ENCODE measurements at places on chromosomes 12 and 14. TPM values are rescaled to one million over a fixed set of nuclear protein-coding genes. Genes with fewer than 3 reads are reported as not detected.
A peak's percentile ranks its signal among the peaks of the same experiment; 100 is the strongest.

- DNase-seq: no peak
Measured at GRCh38 chr12:47207340-47207717, 127.6 kb upstream of the AMIGO2 start.

- no peak for DNase-seq
Measured at GRCh38 chr14:56794088-56794556, 16.2 kb downstream of the OTX2 start.

DNA sequence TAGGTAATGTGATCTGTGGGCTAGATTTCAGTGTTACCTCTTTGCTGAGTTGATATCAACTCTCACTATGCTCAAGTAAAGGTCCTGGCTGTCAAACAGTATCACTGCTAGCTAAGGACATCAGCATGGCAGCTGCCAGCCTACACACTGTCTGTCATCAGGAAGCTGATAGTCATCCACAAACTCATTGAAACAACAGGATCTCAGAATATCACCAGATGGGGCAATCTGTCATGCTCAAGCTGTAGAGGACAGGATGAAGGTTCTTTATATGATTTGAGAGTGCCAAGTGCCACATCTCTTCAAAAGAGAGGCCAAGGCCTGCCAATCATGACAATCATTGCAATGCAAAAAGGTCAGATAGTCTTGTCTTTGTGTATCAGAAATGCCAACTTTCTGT lies 811.5 kb upstream of the SEL1L start:
- no peak for DNase-seq

DNA sequence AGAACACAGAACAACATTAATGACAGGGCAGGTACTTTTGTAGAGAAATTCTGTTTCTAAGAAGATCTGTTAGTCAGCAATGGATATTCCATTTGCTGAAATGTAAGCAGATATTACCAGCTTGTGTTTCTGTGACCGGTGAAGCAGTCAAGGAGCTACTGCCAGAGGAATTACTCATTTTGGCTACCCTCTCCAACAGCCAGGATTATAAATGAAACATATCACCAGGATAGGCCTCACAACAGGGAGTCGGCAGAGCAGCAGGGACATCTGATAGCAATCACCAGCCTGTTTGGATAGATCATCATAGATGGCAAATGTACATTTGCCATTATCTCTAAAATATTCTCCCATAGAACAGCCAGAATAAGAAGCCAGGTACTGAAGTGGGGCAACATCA lies 440.7 kb downstream of the KCNH5 start:
- DNase-seq: no peak

DNA sequence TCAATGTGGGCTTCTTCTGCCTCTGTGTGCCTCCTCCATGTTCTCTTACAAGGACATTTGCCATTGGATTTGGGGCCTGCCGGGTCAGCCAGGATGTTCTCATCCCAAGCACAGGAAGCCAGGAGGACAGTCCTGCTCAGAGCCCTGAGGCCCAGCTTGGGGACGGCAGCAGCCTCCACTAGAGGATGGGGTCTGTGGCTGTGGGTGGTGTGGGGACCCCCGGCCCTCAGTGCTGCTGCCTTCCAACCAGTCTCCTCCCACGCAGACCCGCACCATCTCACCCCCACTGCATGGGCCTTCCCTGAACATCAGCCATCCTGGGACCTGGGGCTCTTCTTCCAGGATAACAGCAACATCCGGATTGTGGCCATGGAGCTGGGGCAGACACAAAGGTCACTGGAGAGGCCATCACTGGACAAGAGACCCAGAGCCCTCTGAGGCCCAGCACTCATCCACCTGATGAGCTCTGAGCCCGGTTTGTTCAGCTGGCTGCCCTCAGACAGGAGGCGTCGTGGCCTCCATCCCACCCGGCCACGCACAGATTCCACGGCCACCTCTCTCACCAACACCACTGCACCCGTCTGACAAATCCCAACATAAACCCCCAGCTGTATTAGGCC lies 56.5 kb upstream of the C14orf180 start:
- DNase-seq: no peak

GRCh38 chr12:25249931-25250738 lies 594 bp downstream of the KRAS start:
- peak; percentile 62 for DNase-seq

- no peak for DNase-seq
Measured at GRCh38 chr12:62643486-62643885, 176.9 kb downstream of the MON2 start.

- no peak for DNase-seq
Measured at GRCh38 chr14:78519863-78520262, 349.7 kb downstream of the NRXN3 start.

- no peak for DNase-seq
Measured at GRCh38 chr12:15708396-15709076, 80.7 kb downstream of the EPS8 start.

Gene NTS
- total RNA-seq: not detected

Gene KRT81
- total RNA-seq: not detected

Gene PRKD1
- total RNA-seq: 3.1 TPM

All from left ventricle myocardium inferior (tissue), 1 donor.